ENCODE measurements at places on chromosomes 2 and 18.

DNA sequence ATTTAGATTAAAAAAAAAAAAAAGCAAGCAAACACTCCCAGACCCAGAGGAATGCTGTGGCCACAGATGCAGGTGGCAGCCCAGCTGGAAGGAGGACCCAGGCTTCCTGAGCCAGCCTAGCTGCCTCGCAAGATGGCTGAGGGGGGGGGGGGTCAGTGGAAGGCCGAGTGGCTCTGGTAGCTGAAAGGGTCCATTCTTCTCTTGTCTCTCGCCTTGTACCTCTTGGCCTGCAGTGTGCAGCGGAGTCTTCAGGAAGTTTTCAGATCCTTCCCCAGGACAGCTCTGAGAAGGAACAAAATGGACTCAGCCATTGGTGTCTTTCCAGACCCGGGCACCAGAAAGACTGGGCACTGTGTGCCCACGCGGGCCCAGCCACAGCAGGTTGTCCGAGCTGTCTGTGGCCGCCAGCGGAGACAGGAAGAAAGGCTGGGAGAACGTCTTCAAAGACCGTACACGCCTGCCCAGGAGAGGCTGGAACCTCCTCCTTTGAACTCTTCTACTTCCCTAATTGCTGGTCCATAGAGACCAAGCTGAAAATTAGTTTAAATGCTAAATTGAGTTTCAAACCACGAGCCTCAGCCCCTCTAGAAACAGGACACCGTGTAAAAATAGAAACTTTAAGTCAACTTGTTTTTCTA, 21.3 kb downstream of the APCDD1 start:
- DNase-seq: no peak

DNA sequence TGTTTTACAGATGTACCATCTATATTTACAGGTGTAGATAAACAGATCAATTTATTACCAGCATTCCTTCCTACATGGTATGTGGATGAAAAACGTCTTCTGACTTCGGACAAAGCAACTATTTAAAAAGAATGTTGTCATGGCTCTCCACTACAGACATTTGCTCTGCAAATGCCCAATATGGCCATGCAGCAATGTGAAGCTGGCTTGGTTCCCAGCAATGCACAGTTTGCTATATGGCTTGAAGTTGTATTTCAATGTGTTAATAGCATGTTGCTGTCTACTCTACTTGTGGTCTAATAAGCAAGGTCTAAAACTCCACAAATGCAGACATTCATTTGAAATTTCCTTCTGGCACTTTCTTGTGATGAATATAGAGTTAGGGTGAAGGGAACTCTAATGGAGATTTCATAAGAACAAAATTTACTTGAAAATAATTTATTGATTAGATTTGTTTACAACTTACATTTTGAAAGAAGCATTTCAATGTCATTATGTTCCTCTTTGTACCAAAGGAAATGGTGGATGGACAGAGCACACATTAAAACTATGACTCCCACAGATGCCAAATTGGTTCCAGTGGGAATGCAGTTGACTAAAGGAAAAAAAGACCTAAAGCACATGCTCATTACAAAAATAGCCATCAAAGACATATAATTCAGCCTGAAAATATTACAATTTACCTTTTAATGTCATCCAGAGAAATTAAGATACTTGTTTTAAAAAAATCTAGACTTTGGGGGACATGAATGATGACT, 234.0 kb downstream of the DYM start:
- DNase-seq: no peak

- no peak for DNase-seq
Measured at GRCh38 chr18:58051765-58052460, 7.9 kb downstream of the NEDD4L start.

DNA sequence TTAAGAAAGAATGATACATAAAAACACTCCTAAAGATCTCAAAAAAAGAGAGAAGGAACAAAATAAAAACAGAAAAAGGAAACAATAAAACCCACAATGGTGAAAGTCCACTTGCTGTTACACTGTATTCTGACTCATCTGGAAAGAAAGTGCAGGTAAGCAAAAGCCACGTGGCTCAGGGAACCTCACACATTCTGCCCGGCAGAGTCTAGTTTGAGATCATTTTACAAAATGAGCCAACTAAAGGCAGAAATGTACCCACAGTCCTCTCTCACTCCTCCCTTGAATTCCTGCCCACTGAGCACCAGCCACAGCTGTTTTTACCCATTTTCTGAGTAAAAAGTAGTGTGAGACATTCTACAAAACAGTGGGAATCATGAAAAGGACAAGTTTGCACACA, 10.0 kb downstream of the KCNH7 start:
- DNase-seq: no peak

DNA sequence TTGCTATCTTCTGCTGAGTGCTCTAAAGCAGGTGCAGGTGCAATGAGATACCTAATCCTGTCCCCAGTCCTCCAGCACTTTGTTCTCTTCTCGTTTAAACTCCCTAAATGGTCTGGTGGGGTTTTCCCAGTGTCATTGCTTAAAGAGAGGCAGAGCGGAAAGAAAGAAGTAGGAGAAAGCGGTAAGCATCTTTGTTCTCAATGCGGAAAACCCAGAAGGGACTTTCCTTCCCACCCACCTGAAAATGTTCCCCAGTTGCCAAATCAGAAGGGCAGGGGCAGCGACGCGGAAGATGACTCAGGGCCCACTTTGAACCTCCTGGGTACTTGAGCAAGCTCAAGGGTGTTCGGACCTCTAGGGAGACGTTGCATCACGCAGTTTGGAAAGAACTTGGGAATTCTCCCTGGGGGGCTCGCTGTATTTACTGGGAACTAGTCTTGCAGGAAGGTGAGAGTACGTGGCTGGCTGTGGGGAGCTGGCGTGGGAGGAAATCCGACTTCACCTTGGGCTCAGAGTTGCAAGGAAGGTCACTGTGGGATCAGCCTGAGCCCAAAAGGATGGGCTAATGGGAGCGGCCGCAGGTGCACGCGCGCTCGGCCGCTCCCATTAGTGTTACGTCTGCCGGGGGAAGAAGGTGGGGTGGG, 589 bp upstream of the SGPP2 start:
- DNase-seq: no peak

GRCh38 chr2:156852681-156853080, 404.8 kb upstream of the GALNT5 start:
- no peak for DNase-seq

DNA sequence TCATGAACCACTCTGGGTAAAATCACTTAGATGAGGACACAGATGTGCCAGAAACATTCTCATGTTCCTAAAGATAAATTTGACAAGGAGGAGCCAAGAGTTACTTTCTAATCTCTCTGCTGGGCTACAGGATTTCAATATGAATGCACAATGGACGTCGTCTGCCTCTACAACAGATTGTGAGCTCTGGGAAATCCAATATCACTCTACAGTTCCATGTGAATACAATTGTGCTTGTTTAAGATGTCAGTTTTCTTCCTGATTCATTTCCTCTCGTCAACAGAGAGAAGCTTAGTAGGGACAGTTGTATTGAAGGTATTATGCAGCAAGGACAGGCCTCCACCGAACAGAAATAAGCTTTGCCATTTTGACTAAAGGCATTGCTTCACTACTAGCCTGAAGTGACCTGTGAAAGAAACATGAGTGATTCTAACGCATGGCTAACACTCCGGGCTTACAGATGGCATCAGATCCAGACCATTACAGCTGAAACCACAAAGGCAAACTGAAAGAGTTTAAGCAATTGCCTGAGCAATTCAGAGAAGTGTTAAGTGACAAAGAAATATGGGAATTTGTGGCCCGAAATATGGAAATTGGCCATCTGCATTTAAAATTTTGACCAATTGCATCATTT, 1591.5 kb downstream of the LRP1B start:
- DNase-seq: no peak

- no peak for DNase-seq
Measured at GRCh38 chr2:230790981-230791380, 73.8 kb upstream of the ITM2C start.

DNA sequence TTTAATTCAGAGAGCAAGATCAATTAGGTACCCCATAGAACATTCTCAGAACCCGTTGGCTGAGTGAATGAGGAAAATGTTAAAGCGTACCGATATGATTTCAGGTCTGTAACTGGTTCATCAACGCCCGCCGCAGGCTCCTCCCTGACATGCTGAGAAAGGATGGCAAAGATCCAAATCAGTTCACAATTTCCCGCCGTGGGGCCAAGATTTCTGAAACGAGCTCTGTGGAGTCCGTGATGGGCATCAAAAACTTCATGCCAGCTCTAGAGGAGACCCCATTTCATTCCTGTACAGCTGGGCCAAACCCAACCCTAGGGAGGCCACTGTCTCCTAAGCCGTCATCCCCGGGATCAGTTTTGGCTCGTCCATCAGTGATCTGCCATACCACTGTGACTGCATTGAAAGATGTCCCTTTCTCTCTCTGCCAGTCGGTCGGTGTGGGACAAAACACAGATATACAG, 7.3 kb downstream of the TGIF1 start:
- DNase-seq: no peak

GRCh38 chr2:11930211-11930761, 183.9 kb downstream of the LPIN1 start:
- DNase-seq: no peak

DNA sequence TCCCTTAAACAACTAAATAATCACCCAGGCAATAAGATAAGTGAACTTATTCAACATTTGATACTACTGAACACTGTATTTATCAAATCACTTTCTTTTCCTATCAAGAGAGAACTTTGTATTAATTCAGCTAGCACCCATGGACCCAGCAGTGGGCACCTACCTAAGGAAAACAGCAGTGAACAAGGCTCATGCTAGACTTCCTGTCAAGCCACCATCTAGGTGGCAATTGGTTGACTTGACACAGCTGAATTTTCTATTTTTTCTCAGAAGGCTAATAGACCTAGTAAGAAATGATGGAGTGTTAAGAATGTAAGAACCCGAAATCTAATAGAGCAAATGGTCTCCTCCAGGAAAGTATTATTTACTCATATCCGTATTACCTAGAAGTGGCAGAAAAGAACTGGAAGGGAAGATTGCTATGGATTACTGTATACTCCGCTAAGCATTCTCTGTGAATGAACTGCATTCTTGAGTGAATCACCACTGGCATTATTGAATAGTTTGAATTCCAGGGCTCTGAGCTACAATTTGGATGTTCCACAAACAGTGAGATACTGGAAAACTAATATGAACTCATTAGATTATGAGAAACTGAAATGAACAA, 988.2 kb upstream of the CDH2 start:
- DNase-seq: no peak

- DNase-seq: no peak
Measured at GRCh38 chr2:206452242-206452641, 8.9 kb downstream of the ADAM23 start.

- no peak for DNase-seq
Measured at GRCh38 chr2:97716695-97717612, 3.6 kb downstream of the ZAP70 start.

- no peak for DNase-seq
Measured at GRCh38 chr2:107462181-107462580, 364.5 kb upstream of the RGPD4 start.

DNA sequence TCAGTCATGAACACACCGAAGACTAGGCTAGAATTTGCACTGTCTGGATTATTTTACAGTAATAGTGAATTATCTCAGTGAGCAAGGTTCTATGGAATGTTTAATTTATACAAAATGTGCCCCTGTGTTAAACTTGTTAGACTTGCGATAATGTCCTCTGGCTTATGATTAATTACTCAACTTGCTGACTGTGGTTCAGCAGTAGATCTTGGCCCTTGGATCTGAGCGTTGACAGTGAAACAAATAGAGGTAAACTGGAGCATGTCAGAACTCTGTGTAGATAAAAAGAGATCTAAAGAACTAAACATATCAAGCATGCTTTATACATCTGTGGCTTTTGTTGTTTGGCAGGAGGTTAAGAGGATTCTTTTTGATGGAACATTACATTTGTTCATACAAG, 407.6 kb downstream of the DSEL start:
- no peak for DNase-seq

- no peak for DNase-seq
Measured at GRCh38 chr2:120736624-120737339, 1.1 kb downstream of the GLI2 start.

DNA sequence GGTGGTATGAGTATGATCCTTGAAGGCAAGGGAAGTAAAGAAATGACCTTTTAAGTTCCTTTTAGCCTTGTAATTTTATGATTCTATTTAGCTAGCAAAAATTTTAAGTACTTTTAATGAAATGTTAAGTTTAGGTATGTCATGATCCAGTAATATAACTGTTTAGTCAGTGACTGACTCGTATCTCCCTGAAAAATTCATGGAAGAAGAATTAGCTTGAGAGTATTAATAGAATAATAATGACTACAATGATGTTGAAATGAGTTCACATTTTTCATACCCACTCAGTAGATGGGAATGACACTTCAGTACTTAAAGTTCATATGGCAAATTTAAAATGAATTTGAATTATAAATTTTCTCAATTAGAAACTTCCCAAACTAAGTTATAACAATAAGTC, 14.6 kb downstream of the RAB3GAP1 start:
- no peak for DNase-seq

- DNase-seq: no peak
Measured at GRCh38 chr2:192011196-192011595, 164.3 kb upstream of the CAVIN2 start.

GRCh38 chr2:42510191-42510590, 16.4 kb upstream of the KCNG3 start:
- DNase-seq: no peak

DNA sequence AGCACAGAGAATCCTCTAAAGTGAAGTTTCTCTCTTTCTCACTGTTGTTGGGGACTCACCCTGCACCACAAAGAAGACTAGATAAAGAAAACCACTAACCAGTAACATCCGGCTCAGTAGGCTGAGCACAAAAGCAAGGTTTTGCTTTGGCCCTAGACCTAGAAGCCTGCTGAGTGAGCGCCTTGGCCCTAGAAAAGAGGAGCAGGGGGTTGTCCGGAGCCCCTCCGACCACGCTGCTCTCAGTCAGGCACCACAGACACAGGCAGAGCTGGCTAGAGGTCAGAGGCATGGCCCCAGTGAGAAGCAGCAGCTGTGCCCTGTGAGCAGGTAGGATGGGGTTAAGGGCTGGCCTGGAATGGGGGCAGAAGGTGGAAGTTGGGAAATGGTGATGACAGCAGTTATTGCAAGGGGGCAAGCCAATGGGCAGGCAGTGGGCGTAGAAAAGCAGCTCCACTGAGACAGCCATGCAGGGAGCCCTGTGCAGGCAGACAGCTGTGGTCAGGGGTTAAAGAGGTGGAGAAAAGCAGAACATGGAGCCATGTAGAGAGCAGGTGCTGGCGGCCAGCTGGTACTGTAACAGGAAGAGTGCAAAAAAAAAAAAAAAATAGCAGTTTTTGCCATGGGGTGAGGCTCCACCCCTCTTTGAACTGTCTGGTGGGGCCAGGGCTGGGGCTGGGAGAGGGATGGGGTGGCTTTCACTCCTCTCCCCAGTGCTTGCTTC, 36.9 kb upstream of the SLC14A1 start:
- DNase-seq: peak; percentile 17

- DNase-seq: no peak
Measured at GRCh38 chr2:28975671-28976070, 5.4 kb upstream of the TOGARAM2 start.

- DNase-seq: no peak
Measured at GRCh38 chr2:182208421-182208820, 218.4 kb downstream of the PDE1A start.

GRCh38 chr2:74029714-74030397, 45.1 kb downstream of the TET3 start:
- DNase-seq: no peak

- DNase-seq: no peak
Measured at GRCh38 chr2:62208074-62208757, 12.3 kb downstream of the B3GNT2 start.

- no peak for DNase-seq
Measured at GRCh38 chr2:109016376-109016775, 27.4 kb upstream of the EDAR start.

GRCh38 chr2:152072011-152072410, 26.8 kb downstream of the CACNB4 start:
- DNase-seq: no peak

Data from esophagus squamous epithelium (tissue), 5 donors.